ENCODE measurements at places on chromosomes 2 and 18.

DNA sequence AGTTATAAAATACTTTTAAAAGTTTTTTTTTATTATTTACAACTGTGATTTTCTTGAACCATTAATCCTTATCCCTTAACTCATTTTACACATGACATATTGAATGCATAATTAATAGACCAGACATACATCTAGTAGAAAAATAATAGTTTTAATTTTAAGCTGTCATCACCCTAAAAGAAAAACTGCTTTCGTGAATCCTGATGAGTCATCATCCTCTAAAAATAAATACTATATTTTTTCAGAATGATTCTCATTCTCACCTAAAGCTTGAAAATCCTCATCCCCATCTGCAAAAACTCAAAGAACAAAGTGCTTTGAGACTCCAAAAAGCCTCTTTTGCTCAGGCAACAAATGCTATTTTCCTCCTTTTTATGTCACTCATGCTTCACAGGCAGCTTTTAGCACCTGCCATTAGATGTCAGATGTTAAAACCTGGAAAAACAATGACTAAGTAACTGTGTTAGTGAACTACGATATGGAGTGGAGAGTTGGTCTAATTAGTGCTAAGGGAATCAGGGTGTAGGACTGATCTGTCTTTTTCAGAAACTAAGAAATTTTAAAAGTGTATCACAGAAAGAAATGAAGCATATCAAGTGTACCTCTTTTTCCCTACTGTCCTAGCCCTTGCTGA lies 297.6 kb downstream of the TMX3 start:
- DNase-seq, result peak; percentile 2

GRCh38 chr2:234795272-234795920 lies 156.4 kb upstream of the SH3BP4 start:
- DNase-seq, result no peak

DNA sequence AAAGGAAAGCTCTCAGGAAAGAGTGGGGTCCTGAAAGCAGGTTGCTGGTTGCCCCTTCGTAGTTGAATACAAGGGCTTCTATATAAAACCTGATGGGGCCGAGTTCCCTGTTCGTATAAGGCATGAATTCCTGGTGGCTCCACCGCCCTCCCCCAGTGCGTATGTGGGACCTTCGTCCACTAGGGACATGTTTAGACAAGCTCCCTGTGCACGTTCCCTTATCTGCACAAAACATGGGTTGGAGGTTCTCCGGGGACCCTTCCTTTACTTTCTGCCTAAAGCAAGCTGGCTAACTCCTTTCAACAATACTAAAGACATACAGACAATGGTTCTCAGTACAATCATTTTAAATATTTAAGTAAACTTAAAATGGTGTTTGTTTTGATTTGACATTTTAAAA lies 8.0 kb downstream of the CLUL1 start:
- no peak for DNase-seq

DNA sequence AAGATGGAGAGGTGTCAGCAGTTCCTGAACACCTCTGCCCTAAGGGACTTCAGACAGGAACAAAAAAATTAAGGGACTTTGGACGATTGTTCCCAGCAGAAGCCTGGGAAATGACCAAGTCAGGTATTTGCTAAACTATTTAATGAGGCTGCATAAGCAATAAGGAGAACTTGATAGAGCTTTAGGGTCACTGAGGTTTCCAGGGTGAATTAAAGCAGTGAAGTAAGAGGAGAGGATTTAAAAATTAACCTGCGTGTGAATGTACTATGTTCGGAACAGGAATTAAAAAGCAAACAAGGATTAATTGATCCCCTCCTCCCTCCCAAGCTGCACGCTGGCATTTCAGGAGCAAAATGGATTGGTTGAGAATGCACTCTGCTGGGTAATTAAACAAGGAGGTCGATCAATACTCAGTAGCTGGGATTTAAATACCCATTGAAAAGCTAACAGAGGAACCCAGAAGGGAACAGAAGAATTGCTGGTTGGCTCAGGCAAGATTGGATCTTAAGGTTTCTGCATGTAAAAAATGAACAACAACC lies 157.2 kb downstream of the RNF152 start:
- DNase-seq, result peak; percentile 3

DNA sequence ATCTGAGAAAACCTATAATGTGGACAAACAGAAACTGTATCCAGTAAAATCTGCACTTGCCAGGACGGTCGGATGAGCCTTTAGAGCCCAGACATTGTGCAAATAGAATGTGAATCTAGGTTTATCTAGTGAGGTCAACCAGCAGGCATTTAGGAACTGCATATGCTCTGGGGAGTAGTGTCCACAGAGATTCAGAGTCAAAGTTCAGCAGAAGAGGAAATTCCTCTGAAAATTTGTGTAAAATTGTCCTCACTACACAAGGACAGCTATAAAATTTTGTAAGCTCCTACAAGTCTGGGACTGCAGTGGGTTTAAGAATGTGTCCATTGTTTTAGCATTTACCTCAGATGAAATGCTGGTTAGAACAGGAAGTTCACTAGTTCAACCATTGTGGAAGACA lies 9.8 kb upstream of the NDUFV2 start:
- DNase-seq, result no peak

GRCh38 chr2:42238644-42239288 lies 69.6 kb downstream of the EML4 start:
- no peak for DNase-seq

DNA sequence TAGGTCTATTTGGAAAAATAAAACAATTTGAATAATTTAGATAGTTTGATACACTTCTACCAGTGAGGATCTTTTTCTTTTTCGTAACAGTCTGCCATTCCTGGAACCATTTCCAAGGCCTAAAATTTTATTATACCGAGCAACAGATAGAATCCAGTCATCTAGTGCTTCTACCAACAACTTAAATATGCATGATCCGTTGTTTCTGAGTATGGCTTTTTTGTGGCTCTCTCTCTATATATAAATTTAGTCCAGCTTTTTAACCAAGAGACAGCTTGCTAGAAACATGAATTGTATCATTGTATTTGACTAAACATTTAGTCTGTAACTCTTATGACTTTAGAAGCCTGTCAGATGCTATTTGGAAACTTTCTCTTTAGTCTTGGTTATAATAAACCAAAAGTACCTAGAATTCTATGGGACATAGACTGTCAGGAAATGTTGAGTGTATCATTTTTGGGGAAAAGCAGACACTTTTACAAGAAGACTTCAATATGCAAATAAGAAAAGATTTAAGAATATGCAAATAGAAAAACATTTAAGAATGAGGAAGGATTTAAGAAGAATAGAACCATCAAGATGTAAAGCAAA lies 161.4 kb downstream of the ZEB2 start:
- DNase-seq, result no peak

Measured in NCI-H1436 (cell line).